ENCODE measurements at places on chromosomes 4 and X.

DNA sequence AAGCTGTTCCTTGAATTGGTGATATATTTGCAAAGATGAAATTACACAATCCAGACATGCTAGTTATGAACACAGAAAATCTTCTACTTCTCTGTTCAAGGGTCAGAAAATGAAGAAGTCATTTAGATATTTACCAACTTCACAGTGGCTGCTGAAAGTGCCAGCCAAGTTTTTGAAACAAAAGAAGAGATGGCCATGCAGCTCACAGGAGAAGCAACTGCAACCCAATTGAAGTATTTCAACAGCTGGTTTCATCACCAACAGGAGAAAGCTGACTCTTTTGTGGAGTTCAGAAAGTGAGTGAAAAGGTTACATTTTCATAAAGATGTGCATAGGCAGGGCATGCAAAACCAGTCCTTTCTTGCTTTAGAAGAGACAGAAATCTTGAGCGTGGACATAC lies 70.1 kb upstream of the LSM6 start:
- DNase-seq: no peak

DNA sequence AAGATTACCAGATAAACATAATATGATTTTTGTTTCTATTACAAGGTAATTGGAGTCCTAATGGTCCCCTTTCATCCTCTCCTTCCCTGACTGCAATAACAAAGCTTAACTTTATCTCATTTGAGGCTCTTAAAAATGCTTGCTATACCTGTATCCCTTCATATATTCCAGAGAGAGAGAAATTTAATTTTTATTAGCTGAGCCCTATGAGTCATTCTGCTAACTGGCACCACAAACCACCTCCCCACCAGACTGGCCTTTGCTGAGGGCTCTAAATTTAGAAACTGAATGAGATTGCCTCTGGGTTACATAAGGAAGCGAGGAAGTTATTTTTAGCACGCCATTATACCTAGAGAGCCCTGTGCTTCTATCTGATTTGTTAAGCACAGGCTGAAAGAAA lies 27.4 kb downstream of the CBLL2 start:
- DNase-seq: no peak

- DNase-seq: peak; percentile 21
These were observed 33.4 kb downstream of the NELFA start for GRCh38 chr4:1975391-1975801.

DNA sequence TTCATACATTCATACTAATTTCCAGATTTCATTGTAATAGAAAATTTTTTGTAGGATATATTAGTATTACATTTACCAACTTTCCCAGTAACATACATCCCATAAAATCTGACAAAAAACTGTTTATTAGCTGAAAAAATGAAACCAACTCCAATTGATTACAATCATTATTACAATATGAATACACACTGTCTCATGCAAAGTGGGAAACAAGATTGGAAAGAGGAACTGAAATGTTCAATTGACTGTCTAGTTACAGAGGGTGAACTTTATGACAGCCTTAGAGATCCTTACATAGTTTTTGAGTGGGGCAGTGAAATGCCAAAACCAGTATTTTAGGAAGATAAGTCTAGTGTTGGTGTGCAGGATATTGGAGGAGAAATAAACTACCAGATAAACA lies 2.3 kb upstream of the AMBN start:
- DNase-seq: no peak

GRCh38 chrX:112391313-112391712 lies 288.4 kb downstream of the LHFPL1 start:
- DNase-seq: no peak

GRCh38 chr4:22987870-22988269 lies 295.1 kb downstream of the GBA3 start:
- DNase-seq: no peak

DNA sequence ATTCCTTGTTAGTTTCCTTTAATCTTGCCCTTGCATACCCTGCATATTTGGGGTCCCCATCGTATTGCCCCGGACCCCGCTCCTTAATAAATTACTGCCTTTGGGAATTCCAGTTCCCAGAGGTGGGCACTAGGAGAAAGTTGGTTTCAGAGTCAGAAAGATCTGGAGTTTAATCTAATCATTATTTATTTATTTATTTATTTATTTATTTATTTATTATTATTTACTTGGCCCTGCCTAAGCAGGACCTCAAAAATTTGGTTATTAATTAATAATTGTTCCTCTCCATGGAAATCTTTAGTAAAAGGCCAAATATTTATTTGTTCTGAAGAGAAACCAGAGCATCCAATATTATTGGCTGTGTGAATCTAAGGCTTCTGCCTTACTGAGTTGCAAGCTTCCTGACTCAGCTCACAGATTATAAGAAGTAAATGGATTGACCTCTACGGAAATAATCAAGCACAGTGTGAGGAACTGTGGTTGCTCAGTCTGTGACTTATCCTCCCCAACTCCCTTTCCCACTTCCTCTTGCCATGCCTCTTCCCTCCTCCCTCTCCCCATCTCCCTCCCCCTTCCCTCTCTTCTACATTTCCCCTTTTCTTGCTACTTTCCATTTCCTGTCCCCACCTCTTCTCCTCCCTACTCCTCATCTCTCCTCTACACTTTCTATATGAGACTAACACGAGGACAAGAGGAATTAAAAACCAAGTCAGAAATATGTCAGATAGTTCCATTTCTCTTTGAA lies 61.5 kb upstream of the AP1S2 start:
- no peak for DNase-seq

- no peak for DNase-seq
These were observed 32.3 kb downstream of the CHRNA9 start for GRCh38 chr4:40367451-40367850.

- no peak for DNase-seq
These were observed 1093.4 kb upstream of the SLIT2 start for GRCh38 chr4:19158107-19158809.

DNA sequence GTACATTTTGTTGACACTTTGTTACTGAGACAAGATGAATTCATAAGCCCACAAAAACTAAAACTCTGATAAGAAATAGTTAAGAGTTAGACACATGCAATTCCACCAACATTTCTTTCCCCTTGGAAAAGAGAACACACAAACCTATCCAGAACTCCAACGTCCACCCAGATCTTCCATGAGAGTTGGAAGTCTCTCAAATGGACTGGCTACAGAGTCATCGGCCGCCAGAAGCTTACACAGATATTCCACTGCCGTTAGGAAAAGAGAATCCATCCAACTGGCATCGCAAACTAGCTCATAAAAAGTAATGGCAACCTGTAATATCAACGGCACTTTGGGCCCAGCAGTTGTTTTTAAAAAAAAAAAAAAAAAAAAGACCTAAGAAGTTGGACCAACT lies 114.7 kb downstream of the PRKX start:
- DNase-seq: no peak

- DNase-seq: no peak
These were observed 9.5 kb upstream of the CASK start for GRCh38 chrX:41932885-41933284.

DNA sequence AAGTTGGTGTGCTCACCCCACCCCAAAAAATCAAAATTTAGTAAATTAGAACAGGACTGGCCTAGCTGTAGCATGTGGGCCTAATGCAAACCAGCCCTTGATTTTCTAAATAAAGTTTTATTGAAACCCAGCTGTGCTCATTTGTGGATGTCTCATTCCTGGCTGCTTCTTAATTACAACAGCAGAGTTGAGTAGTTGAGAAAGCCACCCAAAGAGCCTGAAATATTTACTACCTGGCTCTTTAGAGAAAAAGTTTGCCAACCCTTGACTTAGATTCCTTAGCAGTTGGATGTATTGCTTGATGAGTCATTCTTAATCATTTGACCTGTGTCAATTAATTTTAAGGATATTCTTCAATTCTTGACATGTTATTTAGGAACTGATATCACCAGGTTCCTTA lies 168.3 kb upstream of the PUDP start:
- DNase-seq: no peak

- no peak for DNase-seq
These were observed 195.4 kb downstream of the NWD2 start for GRCh38 chr4:37439809-37440474.

GRCh38 chr4:166816890-166817289 lies 417.4 kb downstream of the SPOCK3 start:
- no peak for DNase-seq

DNA sequence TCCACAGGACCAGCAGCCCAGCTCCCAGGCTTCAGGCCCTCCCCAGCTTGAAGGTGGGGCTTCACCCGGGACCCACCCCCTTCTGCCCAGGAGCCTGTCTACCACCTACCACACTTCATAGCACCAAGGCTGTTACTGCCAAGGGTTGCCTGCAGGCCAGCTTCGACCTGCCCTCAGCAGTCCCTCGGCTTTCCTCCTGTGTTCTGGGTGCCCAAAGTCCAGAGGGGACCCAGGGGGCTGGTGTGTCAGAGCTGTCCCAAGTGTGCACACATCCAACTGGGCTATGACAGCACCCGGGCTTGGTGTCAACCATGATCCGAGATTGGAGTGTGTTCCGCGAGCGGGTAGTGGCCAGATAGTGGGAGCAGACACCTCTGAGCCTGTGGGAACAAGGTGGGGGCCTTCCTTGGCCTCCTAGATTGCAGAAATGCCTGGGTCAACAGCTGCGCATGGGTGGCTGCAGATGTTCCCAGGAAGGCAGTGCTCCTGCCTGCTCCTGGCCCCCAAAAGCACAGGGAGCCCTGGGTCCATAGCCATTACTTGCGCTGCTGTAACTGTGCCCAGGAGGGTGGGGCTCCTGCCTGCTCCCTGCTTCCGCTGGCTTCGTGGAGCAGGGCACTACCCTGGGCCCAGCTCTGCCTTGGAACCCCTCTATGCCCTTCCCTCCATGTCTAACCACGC lies 16.8 kb downstream of the SULT1B1 start:
- DNase-seq: no peak

GRCh38 chr4:147354237-147354636 lies 126.7 kb upstream of the EDNRA start:
- no peak for DNase-seq

- DNase-seq: no peak
These were observed 61.9 kb upstream of the NFKB1 start for GRCh38 chr4:102439236-102439614.

Data from activated CD4-positive, CD25-positive, alpha-beta regulatory T cell treated with anti-CD3 and anti-CD28 coated beads, Interleukin-2, amount 50 U/mL, for 72 hours (primary cell).